ENCODE measurements at places on chromosomes 4 and X. TPM values are rescaled to one million over a fixed set of nuclear protein-coding genes. Genes with fewer than 3 reads are reported as not detected.

GABRG1 gene
- 0.04 TPM for total RNA-seq

TEX13B gene
- not detected for total RNA-seq

SLIT2 gene
- total RNA-seq, result 10.7 TPM

TBC1D9 gene
- 15.7 TPM for total RNA-seq

PITX2 gene
- 23.4 TPM for total RNA-seq

RRH gene
- 0.18 TPM for total RNA-seq

CENPVL2 gene
- not detected for total RNA-seq

SHROOM2 gene
- 0.84 TPM for total RNA-seq

SPIN4 gene
- 6.5 TPM for total RNA-seq

PFKFB1 gene
- 0.35 TPM for total RNA-seq

STARD8 gene
- total RNA-seq, result 13.1 TPM

NSG1 gene
- total RNA-seq, result 0.75 TPM

VSIG4 gene
- 15.4 TPM for total RNA-seq

ARX gene
- 1.4 TPM for total RNA-seq

CHRDL1 gene
- total RNA-seq, result 10.6 TPM

IGSF1 gene
- 90.7 TPM for total RNA-seq

WNK3 gene
- 4.3 TPM for total RNA-seq

GABRB1 gene
- not detected for total RNA-seq

SFRP2 gene
- total RNA-seq, result 51.2 TPM

CPLX1 gene
- 0.13 TPM for total RNA-seq

PNMA5 gene
- total RNA-seq, result not detected

CXCL3 gene
- 0.18 TPM for total RNA-seq

SCML1 gene
- 5.8 TPM for total RNA-seq

POF1B gene
- total RNA-seq, result 0.04 TPM

TSPAN7 gene
- total RNA-seq, result 70.0 TPM

ADH4 gene
- total RNA-seq, result not detected
